GM12865 (cell line): ENCODE measurements at places on chromosomes 11 and 22.

DNA sequence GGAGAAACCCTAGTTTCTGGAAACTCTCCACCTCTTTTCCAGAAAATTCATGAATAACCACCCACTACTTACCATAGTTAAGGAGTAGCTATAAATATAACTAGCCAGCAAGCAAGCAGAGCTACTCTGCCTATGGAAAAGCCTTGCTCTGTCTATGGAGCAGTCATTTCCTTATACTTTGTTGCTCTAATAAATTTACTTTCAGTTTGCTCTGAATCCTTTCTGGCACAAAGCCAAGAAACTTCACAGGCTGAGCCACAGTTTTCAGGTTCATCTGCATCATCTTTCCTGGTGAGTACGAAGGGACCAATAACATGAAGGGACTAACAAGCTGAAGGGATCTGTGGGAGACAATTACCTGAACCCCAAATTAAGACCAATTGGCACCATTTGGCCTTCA is 4.6 kb downstream of the OR4C45 start:
- DNase-seq, result no peak

GRCh38 chr11:77470971-77471370 is 2.9 kb downstream of the PAK1 start:
- DNase-seq, result no peak

DNA sequence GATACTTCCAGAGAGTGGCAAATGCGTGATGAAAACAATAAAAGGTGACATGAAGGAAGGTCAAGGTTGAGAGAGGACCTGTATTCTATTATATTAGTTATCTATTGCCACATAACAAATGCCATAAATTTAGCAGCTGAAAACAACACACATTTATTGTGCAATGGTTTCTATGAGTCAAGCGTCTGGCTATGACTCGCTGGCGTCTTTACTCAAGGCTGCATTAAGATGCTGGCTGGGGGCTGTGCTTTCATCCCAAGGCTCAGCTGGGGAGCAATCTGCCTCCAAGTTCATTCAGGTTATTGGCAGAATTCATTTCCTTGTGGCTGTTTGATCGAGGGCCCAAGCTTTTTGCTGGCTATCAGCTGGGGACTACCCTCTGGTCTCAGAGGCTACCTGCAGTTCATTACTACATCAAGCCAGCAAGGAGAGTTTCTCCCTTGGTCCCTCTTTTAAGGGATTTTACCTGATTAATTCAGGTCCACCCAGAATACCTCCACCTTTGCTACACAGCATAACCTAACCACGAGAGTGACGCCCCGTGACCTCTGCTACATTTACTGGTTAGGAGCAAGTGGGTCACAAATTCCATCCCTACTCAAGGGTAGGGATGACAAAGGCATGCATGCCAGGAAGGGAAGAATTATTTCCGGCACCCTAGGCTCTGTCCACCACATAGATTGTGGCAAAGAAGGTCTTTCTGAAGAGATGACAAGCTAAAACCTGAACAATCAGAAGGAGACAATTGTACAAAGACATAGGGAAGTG is 549.1 kb downstream of the MN1 start:
- DNase-seq, result no peak

- DNase-seq, result no peak
Observed at GRCh38 chr11:15927864-15928217, 428.5 kb downstream of the SOX6 start.

DNA sequence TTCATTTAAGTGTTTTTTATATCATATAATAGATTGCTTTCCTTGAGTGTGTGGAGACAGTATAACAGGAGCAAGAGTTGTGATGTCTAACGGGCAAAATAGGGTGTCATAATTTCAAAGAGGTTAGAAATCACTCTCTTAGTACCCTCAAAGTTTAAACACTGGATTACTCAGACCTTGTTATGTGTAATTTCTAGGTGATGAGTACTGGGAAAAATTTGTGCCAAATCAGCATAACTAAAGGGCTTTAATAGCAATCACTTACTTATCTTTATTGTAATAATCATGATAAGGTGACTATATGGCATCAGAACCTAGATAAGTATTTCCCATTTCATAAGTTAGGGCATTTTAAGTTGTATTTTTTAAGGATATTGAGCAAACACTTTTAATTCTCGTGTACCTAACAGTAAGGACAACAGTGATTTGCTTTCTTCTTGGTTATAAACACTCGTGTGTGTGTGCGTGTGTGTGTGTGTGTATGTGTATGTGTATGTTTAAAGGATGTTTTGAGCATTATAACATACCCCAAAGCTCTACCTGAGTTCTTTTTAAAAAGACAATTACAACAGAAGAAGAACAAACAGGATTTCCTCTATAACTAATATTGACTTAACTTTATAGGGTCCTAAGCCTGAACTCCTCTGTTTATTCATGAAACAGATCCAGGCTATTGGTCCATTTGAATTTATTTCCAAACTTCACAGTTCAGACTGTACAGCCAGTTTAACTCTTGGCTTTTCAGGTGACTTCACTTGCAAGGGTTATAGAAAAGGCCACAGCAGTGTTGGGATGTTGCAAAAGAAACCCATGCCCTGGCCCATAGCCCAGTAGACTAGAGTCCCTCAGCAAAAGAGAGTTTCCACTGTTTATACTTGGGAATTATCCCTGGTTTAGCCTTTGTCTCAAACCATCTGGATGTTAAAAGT is 23.7 kb upstream of the PDE3B start:
- DNase-seq, result no peak

DNA sequence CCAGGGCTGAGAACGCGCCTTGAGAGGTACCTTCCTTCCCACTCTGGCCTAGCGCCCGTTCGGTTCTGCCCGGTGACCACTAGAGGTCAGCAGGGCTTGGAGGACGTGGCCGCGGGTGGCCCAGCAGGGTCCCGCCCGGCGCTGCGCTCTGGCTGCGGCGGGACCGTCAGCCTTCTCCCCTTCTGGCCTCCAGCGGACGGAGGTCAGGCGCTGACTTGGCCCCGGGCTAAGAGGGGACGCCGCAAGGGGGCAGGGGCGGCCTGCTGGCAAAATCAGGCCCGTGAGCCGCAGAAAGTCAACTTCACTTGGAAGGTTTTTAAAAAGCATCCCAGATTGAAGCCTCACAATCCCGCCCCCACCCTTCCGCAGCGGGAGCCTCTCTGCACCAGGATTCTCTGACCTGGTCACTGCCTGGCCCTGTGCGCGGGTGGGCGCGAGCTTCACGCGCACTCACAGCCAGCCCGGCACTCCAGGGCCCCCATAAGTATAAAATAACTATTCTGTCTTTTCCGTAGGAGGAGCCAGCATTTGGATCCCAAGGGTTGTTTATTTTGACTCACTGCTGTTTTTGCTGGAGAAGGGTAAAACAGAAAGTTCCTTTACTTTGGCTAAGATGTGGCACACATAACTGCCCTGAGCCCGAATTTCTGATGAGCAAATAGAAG is 23.2 kb upstream of the ZBTB16 start:
- DNase-seq, result peak; percentile 24

- DNase-seq, result no peak
Observed at GRCh38 chr11:26229981-26230380, 101.9 kb upstream of the ANO3 start.

DNA sequence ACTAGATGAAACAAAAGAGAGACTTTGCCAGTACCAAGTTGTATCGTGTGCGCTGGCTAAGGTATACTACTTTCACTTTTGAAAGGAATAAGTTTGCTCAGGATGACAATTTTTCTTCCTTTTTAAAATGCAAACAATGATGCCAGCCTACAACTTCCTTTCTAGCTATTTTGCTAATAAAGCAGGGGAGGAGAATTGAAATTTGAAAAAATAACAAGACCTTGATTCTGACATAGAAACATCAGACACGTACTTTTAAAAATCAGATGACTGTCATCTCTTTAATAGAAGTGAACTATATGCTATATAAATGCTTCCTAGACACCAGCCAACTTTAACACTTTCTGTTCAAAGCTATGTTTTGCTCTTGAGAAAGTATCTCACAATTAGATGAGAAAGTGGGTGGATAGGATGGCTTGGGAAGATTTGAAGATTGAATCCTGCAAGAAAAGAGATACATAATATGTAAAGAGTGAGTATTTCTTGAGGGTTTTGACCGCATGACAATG is 41.7 kb upstream of the BLID start:
- DNase-seq, result no peak

GRCh38 chr11:113553915-113554314 is 78.7 kb upstream of the DRD2 start:
- DNase-seq, result no peak

DNA sequence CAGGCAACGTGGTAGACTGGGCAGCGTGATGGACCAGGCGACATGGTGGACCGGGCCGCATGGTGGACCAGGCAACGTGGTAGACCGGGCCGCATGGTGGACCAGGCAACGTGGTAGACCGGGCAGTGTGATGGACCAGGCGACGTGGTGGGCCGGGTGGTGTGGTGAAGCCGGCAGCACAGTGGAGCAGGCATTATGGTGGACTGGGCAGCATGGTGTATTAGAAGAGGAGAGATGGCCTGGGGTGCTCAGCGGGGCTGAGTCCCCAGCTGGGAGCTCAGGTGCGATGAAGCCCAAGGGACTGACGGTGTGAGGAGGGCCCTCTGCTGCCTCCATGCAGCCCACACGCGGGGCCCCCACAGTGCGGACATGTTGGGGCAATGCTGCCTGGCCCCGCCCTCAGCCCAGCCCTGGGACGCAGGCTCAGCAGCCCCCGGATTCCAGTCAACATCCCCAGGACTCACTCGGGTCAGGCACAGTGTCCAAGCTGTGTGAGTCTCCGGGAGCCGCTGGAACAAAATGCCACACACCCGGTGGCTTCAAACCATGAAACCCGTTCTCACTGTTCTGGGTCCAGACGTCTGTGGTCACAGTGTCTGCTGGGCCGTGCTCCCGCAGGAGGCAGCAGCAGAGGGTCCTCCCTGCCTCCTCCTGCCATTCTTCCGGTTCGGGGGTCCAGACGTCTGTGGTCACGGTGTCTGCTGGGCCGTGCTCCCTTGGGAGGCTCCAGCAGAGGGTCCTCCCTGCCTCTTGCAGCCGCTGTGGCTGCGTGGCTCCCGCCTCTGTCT is 1084.9 kb downstream of the BRD1 start:
- DNase-seq, result no peak

GRCh38 chr11:120703358-120704152 is 192.0 kb downstream of the GRIK4 start:
- peak; percentile 83 for DNase-seq

DNA sequence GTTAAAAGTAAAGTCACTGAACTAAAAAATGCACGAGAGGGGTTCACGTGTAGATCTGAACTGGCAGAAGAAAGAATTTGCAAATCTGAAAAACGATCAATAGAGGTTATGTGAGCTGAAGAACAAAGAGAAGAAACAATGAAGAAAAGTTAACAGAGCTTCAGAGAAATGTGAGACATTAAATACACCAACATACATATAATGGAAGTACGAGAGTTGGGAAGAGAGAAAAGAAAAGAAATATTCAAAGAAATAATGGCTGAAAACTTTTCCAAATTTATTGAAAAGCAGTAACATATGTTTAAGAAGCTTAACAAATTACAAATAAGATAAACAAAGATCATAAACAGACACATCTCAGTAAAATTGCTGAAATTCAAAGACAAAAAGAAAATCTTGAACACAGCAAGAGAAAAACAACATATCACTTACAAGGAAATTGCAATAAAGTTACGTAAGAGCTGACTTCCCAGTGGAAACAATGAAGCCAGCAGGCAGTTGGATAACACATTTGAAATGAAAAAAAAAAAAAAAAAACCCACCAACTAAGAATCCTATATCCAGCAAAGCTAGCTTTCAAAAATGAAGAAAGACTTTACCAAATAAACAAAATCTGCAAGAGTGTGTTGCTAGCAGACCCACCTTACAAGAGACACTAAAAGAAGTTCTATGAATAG is 56.8 kb downstream of the EMSY start:
- no peak for DNase-seq

DNA sequence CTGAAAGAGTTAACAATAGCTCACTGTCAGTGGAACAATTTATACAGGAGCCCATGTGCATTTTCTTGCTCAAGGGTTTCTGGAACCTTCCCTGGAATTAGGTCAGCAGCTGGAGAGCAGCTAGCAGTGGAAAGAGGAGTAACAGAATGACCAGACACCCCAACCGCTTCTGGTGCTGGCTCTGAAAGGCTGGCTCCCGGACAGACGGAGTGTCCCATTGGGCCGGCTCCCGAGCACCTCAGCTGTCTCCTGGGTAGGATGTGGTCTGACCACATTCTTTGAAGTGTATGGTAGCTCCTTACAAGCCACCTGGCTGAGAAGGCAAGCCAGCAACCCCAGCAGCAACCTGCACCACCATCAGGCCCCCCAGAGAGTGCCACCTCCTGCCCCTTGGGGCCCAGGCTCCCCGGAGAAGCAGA is 44.7 kb downstream of the ABTB2 start:
- peak; percentile 81 for DNase-seq

DNA sequence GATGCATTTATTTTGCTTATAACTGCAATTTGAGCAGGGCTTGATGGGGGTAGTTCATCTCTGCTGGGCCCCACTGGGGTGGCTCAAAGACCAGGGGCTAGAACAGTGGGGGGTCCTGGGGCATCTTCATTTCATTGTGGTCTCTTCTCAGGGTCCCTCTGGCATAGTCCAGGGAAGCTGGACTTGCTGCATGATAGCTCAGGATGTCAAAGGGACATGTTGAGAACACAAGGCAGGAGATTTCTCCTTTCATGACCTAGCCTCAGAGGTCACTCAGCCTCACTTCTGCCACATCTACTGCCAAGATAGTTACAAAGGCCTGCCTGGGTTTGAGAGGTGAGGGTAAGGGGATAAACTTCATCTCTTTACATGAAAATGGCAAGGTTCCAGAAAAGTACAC is 89.5 kb downstream of the CWC15 start:
- DNase-seq, result no peak

GRCh38 chr11:105821372-105821771 is 200.7 kb downstream of the MSANTD4 start:
- no peak for DNase-seq

GRCh38 chr11:70124321-70125000 is 46.3 kb downstream of the ANO1 start:
- DNase-seq, result no peak

- DNase-seq, result no peak
Observed at GRCh38 chr11:70584498-70585235, 186.3 kb downstream of the CTTN start.

DNA sequence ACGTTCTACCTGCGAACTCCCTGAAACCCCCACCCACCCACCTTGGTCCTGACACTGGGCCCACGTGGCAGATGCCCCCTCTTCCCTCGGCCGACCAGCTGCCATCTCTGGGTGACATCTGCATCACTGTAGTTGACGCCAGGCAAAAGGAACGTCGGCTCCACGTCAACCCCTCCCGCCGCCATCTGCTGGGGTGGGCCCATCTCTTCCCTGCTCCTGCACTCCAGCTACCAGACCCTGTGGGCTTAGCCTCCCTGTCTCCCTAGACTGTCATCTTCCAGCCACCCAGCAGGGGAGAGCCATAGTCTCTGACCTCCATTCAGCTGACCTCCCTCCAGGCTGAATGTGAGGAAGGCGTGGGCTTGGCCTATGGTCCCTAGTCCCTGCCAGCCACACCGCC is 21.4 kb downstream of the CHID1 start:
- no peak for DNase-seq

- no peak for DNase-seq
Observed at GRCh38 chr11:8878771-8879170, 32.2 kb upstream of the AKIP1 start.

DNA sequence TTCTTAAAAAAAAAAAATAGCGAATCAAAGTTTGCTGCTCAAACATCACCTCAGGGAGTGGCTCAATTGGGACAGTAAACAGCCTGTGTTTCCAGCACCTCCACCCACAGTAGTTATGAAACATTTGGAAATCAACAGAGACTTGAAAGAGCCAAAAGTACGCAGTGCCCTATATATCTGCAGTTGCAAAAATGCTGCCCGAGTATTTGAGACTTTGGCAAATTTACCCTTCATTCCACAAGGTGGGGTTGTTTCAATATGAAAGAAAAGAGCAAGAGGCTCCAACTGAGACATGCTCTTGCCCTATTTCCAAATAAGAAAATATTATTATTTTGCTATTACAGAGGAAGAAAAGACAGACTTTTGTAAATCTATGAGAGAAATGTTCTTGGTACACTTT is 851.1 kb upstream of the RAG2 start:
- peak; percentile 28 for DNase-seq
